ENCODE measurements at places on chromosomes 11 and 22.

- no peak for DNase-seq
These were observed 46.0 kb downstream of the CELF1 start for GRCh38 chr11:47506795-47507562.

- DNase-seq: peak; percentile 66
These were observed 13.8 kb downstream of the UQCR10 start for GRCh38 chr22:29780748-29781676.

DNA sequence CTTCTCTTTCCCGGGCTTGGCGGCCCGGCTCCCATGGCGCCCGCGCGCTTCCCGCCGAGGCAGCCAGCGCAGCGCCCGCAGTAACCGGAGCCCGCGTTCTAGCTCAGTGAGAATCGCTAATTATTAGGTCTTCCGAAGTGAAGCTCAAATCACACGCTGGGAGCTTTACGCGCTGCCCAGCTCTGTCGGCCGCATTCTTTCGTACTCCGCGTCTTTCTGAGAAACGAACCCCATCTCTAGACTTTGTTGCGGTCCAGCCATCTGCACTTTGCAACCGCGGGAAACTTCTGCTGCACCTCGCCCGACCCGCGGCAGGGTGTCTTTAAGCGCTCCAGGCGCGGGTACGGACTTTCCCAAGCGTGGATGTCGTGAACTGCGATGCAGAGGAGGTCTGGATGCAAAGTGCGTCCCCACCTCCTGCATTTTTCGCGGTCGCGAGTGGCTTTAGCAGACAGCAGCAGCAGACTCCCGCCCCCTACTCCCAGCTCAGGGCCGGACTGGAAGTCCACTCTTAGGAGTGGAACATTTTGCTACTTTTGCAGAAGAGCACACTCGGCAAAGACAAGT, 6.0 kb upstream of the PAX6 start:
- no peak for DNase-seq

- no peak for DNase-seq
These were observed 7.0 kb upstream of the P2RY2 start for GRCh38 chr11:73210916-73211667.

DNA sequence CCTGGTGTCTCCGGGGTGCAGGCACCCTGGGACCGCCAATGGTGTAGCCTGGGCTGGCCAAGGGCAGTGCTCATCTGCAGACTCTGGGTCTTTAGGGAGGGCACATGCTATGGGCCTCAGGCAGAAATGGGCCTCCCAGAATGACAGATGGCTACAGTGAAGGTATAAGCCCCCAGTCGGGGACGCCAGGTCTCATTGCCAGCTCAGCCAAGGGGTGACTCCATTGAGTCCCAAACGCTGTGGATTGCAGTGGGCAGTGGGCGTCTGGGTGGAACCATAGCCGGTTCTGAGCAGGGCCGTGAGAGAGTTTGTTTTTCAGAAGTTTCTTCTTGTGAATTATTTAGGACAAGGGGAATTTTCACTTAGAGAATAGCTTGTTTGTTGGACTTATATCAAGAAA, 516.9 kb downstream of the TBC1D22A start:
- no peak for DNase-seq

- DNase-seq: no peak
These were observed 4.9 kb upstream of the NUDT8 start for GRCh38 chr11:67634366-67635230.

GRCh38 chr22:31977141-31977841, 33.0 kb downstream of the YWHAH start:
- peak; percentile 43 for DNase-seq

DNA sequence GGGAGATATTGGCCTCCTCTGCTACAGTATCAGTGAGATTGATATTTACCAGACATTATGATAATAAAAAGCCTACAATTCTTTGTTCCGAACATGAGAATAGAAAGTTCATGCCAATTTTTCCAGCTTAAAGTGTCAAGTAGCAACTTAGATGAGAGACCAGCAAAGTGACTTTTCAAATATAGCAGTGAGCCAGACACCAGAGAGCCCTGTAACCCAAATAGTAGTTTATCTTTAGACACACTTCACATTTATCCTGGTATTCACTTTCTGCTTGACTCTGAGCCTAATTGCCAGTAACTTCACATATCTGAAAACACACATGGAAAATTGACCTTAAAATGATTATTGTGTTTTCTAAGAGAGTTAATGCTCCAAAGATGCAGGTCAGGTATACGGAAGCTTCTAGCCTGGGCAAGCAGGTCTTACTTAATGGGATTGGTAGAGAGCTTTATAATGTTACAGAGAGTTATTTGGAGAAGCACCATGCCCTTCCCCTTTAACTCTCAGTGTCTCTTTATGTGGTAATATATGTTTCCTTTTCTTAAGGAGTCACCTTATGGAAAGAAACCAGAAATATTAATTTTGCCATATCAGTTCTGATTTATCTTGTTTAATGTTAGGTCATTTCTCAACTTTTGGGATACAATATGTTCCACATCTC, 852.3 kb upstream of the CHORDC1 start:
- no peak for DNase-seq

GRCh38 chr22:48245196-48245485, 1482.7 kb downstream of the TBC1D22A start:
- no peak for DNase-seq

DNA sequence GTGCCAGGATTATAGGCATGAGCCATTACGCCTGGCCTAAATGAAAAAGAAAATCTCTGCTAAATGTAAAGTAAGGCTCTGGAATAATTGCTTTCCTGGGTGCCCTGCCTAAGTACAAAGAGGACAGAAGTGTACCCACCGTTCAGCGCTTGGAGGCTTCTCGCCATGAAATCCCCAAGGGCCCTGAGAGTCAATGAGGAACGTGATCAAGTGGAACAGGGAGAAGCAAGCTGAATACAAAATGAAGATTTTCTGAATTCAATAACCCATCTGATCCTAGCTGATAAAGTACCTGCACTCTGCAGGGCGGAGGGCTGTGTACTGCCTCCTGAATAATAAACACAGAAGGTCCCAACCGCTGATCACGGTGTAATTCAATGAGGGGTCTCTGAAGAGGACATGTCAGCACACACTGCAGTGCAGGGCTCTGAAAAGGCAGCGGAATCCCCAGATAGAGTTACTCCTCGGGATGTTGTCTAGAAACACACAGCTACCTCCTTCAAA, 97.7 kb downstream of the ABTB2 start:
- no peak for DNase-seq

DNA sequence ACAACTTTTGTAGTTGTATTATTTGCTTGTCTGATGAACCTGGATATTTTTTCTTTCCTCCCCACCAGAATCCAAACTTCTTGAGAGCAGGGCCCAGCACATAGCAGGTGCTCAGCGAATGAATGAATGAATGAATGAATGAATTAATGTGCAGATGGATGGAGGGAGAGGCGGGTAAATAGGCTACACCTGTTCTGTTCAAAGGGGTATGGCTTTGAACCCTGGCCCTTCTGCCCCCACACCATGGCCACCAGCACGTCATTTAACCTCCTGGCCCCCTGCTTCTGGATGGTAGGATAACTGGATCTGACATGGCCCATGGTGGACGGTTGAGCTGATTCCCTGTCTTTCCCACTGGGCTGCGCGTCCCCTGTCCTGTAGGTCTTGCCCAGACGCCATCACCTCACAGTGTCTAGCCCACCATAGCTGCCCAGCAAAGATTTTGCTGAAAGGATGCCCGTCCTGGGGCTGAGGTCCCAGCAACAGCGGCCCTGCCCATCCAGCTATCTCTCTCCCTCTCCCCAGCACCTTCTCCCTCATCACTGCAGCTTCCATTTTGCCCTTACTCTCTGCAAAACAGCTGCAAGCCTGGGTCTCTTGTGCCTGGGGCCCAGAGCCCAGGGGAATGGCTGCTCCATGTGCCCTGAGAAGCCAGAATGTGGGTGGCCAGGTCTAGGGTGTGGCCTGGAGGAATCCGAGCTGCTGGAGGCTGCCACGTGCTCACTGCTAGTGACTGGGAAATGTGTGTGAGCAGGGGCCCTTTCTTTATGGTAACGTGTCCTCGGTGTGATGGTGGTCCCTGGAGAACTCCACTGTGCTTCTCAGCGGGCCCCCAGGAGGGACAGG, 49.3 kb upstream of the LINC01488 start:
- no peak for DNase-seq

GRCh38 chr11:121540627-121541026, 87.9 kb upstream of the SORL1-AS1 start:
- no peak for DNase-seq

Measured in fibroblast of the conjunctiva (primary cell).